ENCODE measurements at places on chromosomes 12 and 14.

DNA sequence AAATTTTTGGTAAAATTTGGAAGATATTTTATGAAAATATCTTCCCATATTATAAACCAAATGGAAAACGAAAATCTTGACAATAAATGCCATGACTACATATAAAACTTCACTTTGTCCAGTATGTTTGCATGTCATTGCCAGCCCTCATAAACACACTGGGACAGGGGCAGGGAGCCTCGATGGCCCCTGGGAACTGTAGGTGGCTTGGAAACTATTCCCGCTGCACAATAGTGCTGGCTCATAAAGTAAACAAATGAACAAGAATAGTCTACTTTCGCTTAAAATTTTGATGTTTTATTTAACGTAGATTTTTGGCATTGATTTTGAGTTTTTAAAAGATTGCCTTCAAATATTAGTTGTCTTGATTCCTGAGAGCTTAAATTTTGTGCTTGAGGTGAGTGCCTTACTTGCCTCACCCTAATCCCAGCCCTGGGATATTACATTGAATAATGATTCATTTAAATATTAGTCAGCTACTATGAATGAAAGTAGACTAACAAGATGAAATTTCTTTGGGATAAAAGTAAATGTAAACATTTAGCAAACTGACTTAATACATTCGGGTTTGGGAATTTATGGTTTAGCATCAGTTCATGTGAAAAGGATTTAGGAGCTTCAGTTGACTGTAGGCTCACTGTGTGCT, 74.0 kb upstream of the PKP2 start:
- DNase-seq = no peak

GRCh38 chr12:89817501-89818226, 109.0 kb upstream of the ATP2B1 start:
- no peak for DNase-seq

GRCh38 chr14:55279384-55279783, 8.2 kb downstream of the FBXO34 start:
- DNase-seq = no peak

DNA sequence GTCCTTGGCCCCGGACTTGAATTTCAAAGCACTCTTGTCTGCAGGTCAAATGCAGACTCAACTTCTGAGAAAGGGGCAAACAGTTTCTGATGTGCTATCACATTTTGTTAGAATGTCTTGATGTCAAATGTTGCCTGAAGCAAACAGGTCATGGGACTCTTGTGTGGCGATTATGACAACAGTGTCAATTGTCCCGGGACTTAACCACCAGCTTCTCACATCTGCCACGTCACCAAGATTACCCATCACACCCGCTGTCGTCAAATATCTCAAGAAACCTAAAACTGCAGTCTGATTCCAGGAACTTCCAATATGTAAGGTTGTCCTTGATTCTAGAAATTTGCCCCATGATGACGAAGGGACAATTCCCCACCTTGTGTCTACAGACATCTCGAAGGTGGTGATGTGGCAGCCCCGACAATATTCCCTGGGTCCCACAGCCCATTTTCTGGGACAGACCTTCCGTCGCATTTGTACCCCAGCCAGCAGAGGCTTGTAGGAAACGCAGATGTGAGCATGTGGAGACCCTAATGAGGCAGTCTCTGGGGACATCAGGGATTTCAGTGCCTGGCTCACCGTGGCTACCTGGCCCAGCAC, 21.3 kb downstream of the LRTM2 start:
- DNase-seq = no peak

DNA sequence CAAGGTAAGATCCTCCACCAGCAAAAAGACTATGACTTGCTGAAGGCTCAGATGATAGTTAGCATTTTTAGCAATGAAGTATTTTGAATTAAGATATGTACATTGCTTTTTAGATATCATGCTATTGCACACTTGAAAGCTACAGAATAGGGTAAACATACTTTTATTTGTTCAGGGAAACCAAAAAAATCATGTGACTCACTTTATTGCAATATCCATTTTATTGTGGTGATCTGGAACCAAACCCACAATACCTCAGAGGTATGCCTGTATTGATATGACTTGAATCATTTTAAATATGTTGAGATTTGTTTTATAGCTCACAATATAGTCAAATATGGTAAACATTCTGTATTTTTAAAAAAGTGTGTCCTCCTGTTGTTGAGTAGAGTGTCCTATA, 96.1 kb downstream of the DIO3 start:
- DNase-seq = no peak

GRCh38 chr14:103700753-103701490, 14.3 kb downstream of the XRCC3 start:
- no peak for DNase-seq

GRCh38 chr14:78758333-78758732, 588.2 kb downstream of the NRXN3 start:
- no peak for DNase-seq

GRCh38 chr12:109432431-109432830, 44.7 kb downstream of the KCTD10 start:
- DNase-seq = no peak

- no peak for DNase-seq
Observed at GRCh38 chr12:132243596-132244310, 85.6 kb downstream of the GALNT9 start.

DNA sequence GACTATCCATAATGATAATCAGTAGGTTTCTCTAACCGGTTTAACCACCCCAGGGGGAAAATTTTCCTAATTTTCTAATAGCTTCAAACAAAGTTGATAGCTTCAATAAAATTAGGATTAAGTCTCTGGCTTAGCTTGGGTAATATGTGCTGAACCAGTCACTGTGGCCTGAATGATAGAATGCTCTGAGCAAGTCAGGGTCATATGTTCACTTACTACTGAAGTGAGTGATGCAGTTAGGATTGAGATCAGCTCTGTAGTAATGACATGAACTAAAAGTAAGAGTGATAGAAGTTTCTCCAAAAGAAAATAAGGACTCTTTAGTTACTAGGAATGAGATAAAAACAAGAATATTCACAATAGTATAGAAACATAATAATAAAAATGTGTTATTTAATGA, 32.6 kb downstream of the ETNK1 start:
- no peak for DNase-seq

- DNase-seq = no peak
Observed at GRCh38 chr12:93957168-93957567, 191.2 kb upstream of the PLXNC1 start.

DNA sequence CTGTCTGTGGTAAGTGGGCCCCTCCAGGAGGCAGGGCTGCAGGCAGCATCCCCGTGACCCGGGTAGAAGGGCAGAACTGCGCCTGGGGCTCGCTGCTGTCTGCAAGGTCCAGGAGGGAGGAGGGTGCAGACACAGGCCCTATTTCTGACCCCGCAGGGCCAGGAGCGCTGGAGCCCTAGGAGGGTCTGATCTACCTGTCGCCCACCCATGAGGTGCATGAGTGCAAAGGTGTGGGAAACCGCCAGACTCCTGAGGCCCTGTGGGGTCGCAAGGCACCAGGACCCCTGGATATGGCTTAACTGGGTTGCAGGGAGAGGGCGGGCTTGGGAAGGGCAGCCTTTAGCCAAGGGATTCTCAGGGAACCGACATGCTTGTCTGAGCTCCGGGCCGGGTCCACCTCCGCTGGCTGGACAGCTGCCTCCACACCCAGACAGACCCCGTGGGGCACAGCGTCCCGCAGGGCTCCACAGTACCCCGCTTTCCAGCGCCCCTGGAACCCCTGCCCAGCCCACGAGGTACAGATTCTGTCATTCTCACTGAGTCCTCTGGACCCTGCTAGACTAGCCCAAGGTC, 72.9 kb upstream of the TSPAN11 start:
- DNase-seq = no peak

GRCh38 chr12:132837693-132838409, 9.2 kb upstream of the GOLGA3 start:
- DNase-seq = no peak

GRCh38 chr12:40054555-40055227, 51.2 kb downstream of the SLC2A13 start:
- DNase-seq = no peak

- DNase-seq = no peak
Observed at GRCh38 chr14:66628636-66629035, 120.7 kb downstream of the GPHN start.

DNA sequence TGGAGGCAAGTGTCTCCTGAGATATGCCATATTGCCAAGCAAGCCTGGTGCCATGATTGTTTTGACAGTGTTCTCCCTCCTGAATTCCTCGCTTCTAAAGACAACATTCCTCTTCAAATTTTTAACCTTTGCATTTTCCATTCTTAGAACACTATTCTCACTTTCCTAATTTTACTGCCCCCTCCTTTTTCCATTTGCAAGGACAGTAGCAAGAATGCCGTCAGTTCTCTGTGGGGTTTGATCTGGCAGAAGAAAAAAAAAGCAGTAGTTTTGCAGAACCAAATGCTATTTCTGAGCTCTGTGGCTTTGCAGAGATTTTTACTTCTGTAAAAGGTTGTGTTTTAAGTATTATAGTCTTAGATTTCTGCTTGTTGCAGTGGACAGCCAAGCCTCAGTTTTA, 295.2 kb downstream of the NUAK1 start:
- DNase-seq = no peak

DNA sequence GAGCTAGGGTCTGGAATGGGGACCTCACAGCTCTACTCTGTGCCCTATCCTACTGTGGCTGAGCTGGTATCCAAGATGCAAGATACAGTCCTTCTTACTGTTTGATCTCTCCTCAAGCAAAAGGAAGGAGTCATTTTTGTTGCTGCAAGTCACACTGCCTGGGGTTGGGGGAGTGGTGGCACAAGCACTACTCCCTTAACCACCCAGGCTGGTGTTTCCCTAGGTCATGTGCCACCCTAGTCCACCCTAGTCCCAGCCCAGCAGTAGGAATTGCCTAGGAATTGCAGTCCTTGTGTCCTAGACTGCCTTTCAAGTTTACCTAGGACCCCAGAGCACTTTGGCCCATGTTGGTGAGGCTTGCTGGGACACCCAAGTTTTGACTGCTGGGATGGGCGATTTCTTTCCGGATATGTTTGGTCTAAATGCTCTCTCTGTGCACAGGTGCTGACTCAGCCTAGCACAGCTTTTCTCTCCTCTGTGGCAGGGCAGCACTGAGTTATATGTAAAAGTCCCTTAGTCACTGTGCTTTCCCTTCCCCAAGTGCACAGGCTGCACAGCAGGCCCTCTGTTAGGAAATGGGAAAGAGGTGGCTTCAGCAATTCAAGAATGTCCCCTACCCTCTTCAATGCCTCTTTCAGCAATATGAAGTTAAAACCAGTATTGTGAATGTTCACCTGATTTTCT, 54.9 kb downstream of the SLC6A15 start:
- DNase-seq = no peak

DNA sequence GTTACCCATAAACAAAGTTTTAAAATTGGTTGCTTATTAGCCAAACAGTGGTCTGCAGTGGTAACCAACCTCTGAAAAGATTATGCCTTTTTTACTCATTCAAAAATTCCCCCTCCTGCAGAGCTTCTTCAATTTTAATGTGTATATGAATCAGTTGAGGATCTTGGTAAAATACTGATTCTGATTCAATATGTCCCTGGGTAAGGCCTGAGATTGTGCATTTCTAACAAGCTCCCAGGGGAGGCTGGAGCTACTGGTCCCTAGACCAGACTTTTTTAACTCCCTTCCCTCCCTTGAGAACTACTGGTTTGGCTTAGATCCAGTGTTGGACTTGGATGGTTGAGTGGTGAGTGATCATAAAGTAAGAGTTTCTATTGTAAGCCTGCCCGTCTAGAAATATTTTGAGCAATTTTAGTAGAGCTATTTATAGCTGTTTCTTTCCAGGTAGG, 90.2 kb downstream of the FUT8 start:
- no peak for DNase-seq

GRCh38 chr12:992647-993046, 1.6 kb downstream of the ERC1 start:
- DNase-seq = no peak

GRCh38 chr12:88703790-88704189, 123.5 kb upstream of the KITLG start:
- DNase-seq = no peak

DNA sequence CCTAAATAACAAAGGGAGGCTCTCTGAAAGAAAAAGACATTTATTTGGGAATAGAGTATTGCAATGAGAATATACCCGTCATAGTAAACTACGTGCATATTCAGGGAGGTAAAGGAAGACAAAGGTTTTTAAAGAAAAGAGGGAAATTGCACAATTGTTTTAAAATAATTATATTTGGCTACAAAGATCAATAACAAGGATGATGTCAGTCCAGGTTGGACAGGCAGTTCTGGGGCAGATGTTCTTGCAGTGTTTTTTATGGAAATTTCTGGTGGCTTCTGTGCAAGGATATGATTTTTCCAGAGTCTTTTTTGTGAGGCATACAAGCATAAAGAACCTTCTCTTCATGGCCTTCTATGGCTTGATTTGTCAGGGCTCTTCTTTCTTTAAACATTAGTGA, 29.6 kb downstream of the HSD17B6 start:
- no peak for DNase-seq

- DNase-seq = no peak
Observed at GRCh38 chr12:1356285-1356684, 238.1 kb downstream of the FBXL14 start.

DNA sequence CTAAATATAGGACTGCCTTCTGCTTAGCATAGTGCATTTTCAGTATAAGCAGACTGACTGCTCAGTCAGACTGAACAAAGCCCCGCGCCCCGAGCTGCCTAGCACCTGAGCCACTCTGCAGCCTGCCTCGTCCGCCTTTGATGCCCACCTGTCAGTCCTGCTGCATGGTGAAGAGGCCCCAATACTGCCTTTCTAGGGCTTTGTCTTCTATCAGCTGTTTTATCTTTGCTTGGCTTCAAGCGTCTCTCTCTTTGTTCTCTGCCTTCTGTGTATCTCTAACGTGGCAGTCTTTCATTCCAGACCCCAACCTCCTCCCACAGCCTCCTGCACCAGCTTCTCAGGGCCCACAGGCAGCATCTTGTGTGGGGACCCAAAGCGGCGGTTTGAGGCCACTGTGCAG, 1001.0 kb downstream of the VRK1 start:
- DNase-seq = no peak

DNA sequence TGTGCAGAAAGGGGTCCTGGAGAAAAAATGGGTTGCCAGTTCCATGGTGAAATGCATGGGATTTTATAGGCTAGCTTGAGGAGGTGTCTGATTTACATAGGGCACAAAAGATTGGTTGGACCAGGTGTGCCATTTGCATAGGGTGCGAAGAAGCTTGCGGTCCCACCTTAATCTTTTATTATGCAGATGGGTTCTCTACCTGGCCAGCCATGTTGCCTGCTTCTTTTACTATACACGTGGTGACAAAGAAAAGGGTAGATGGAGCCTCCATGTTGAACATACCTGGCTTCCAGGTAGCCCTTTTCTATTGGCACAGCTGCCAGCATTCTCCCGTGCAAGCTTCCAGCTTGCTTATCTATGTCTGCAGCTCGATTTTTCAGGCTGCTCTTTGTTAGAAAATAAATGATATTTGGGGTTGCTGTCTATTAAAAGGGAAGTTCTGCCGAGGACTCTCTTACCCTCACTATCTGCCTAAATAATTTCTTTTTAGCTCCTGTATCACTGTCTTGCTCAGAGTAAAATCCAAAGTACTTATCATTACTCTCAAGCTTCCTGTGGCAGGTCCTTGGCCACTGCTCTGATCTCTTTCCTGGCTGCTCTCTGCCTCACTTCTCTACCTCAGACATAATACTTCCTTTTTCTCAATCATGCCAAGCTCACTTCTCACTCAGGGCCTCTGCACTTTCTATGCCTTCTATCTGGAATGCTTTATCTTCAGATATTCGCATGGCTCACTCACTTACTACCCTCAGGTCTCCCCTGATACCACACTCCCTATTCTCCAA, 216.0 kb upstream of the DAAM1 start:
- DNase-seq = no peak
